ENCODE measurements at places on chromosomes 3 and 15.

GRCh38 chr15:44231842-44232241 lies 36.8 kb upstream of the FRMD5 start:
- DNase-seq, result no peak

DNA sequence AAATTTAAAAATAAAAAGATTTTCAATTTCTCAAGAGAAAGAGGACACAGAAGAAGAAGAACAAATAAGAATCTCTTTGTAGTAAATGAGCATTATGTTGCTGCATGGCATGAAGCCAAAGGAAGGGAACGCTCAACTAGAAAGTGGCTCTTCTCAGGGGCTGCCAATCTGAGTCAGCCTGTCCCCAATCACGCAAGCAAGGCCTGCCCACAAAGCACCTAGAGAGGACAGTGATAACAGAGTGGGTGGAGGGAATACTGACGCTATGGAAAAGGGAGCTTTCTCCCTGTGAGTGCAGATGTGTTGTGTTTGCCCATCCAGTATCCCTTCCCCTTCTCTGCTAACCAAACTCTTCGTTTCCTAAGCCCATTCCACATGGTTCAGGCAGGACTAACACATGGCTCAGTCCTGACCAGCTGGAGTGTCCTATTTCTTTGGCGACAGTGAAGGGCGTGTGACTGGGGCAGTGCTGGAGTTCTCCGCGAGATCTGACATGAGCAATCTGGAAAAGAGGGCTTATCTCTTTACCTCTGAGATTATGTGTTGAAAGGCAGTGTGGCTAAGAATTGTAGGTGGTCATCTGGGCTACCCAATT lies 14.2 kb downstream of the FBN1 start:
- peak; percentile 49 for DNase-seq

GRCh38 chr15:69095274-69095673 lies 65.2 kb upstream of the GLCE start:
- no peak for DNase-seq

DNA sequence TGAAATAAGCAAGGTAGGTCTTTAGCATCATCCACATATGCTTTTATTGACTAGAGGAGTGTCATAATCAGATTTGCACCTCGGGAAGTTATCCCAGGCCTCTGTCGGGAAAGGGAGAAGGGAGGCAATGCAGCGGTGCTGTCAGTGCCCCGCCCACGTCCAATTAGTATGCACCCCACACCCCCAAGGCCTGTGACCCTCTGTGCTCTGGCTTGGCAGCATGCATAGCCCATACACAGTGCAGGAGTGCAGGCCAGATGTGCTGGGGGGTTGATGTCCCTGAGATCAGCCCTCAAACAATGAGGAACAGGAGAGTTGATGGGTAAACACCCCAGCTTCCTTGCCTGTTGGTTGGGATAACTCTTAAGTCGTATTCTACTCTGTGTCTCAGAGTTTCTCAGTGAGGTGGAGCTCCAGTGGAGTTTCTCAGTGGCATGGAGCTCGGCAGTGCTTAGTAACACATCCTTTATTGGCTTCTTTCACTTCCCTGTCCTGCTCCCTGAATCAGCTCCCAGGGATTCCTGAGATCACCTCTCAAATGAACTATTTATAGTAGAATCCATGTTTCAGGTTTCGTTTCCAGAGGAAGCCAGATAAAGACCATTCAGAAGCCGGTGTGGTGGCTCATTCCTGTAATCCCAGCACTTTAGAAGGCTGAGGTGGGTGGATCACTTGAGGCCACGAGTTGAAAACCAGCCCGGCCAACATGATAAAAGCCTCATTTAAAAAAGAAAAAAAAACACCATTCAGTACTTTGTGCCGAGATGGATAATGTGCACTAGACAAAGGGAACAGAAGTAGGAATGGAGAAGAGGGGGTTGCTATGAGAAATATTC lies 26.7 kb upstream of the NDUFB4 start:
- DNase-seq, result no peak

DNA sequence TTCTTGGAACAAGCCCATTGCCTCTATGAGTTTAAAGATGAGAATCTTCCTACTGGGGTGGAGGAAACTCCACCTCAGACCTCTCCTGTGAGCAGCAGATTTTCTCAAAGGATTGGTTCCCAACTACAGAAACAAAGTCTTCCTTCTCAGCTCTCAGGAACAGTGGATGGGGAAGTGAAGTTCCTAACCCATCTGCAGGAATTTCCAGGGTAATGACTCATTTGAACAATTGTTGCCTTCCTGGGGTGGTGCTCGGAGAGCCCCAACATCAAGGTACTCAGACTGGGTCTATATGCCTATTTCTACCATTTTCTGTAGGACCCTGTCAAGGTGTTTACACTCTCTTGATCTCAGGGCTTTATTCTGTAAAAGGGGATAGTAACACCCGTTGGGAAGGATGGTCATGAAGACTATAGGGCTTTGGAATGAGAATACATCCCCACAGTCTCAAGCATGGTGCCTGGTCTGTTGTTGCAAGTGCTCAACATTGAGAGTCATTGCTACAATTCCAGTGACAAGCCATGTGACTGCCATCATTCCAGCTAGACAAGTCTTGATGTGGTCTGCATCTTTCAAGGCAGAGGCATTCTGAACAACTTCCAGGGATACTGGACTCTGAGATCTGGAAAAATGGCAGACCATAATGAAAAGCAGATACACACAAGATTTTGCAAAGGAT lies 33.0 kb downstream of the TRIM42 start:
- no peak for DNase-seq

DNA sequence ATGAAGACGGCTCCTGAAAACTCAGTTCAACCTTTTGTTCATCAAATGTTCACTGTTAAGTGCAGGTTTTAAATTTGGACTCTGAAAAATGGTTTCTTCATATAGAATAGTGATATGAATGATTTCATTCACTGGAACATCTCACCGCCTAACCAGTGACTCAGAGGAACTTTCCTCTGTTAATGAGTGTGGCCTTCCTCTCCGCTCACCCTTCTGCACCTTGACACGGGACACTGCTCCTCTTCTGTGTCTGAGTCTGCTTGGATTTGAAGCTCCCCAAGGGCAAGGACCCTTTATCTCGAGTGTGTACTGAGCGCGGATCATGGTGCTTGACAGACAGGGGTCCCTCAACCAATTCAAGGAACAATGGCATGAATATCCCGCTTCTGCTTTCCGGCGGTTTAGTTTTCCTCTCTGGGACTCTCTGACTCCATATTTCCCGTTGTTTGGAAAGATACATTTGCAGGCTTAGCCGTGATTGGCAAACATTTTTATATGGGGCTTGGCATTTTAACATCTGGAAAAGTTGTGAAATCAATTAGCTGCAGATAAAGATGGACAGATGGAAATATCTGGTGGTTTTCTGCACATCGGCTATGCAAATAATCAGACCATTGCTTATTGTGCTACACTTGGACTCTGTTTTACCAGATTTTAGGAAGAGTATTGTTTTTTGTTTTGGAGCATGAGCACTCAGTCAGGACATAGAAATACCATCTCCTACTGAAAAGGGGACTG lies 20.9 kb downstream of the KBTBD8 start:
- no peak for DNase-seq

DNA sequence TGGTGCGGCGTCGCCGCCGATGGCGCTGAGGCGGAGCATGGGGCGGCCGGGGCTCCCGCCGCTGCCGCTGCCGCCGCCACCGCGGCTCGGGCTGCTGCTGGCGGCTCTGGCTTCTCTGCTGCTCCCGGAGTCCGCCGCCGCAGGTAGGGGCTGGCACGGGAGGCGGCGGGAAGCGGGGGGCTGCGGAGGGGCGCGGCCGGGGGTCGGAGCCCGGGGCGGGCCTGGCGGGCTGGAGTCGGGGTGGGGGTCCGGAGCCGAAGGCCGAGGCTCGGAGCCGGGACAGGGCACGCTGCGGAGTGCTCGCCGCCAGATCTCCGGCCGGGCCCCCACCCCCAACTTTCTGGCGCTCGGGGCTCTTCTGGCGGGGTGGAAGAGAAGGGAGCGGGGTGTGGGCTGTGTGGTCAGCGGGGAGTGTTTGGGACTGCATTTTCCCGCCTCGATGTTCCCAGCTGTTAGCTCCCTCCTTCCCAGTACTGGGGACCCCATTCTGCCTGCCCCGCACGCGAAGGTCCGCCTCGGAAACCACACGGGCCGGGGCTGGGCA lies 299 bp downstream of the TYRO3 start:
- DNase-seq, result no peak
